ENCODE measurements at places on chromosomes 7 and 10.

- no peak for DNase-seq
These were observed 32.0 kb upstream of the NRG3 start for GRCh38 chr10:81843042-81843441.

GRCh38 chr7:1526271-1526754, 4.2 kb upstream of the MAFK start:
- no peak for DNase-seq

GRCh38 chr10:102538811-102539210, 35.0 kb downstream of the SUFU start:
- DNase-seq: no peak

DNA sequence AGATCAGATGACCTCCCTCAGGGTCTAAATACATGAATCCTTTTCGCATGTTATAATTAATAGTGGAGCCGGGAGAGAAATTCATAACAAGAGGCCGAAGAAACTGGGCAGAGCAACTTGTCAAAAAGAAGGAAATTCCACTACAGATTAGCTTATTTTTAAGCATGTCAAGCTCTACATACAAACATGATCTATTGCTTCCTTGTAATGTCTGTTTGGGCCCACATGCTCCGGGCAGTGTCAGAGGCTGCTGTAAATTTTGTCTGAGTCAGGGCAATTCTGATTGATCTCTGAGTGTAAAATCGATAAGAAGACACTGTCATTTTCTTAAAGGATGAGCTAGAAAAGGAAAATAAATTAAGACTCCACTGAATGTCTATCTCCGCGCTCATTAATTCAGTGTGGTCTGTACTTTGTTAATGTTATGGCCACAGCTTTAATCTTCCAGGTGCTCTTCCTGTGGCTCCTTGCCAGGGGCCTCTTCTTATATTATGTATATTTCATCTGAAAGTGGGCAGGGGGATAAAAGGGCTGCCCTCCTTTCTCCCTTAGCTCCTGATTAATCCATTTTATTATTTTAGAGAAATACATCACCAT, 194.1 kb upstream of the SP8 start:
- DNase-seq: no peak
